ENCODE measurements at places on chromosomes 11 and 22.

- DNase-seq, result no peak
Measured at GRCh38 chr11:123573286-123573685, 81.1 kb downstream of the SCN3B start.

GRCh38 chr11:65524741-65525545, at the start of gene SCYL1:
SCYL1 (plus strand) TSS chr11:65525083; CDS start chr11:65525154, 71 bp downstream.
- DNase-seq, result peak; percentile 78

GRCh38 chr11:34161812-34162492, 56.5 kb downstream of the NAT10 start:
- DNase-seq, result no peak

- no peak for DNase-seq
Measured at GRCh38 chr22:27971926-27972325, 52.9 kb upstream of the PITPNB start.

- no peak for DNase-seq
Measured at GRCh38 chr11:124732230-124732629, 7.5 kb upstream of the NRGN start.

DNA sequence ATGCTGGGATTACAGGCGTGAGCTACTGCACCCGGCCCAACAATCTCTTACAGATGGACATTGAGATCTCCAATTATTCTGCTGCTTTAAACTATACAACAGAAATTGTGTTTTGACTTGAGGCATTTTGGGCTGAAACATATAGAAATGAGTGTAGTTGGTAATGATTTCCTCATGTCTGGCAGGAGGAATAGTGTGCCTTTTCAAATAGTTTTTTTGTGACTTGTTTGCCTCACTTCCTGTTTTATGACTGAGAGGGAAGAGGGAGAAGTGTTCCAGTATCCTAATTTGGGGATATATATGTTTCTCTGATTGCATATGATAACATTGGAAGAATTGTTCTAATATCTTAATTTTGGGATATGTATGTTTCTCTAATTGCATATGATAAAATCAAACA, 40.2 kb downstream of the EP300 start:
- no peak for DNase-seq

DNA sequence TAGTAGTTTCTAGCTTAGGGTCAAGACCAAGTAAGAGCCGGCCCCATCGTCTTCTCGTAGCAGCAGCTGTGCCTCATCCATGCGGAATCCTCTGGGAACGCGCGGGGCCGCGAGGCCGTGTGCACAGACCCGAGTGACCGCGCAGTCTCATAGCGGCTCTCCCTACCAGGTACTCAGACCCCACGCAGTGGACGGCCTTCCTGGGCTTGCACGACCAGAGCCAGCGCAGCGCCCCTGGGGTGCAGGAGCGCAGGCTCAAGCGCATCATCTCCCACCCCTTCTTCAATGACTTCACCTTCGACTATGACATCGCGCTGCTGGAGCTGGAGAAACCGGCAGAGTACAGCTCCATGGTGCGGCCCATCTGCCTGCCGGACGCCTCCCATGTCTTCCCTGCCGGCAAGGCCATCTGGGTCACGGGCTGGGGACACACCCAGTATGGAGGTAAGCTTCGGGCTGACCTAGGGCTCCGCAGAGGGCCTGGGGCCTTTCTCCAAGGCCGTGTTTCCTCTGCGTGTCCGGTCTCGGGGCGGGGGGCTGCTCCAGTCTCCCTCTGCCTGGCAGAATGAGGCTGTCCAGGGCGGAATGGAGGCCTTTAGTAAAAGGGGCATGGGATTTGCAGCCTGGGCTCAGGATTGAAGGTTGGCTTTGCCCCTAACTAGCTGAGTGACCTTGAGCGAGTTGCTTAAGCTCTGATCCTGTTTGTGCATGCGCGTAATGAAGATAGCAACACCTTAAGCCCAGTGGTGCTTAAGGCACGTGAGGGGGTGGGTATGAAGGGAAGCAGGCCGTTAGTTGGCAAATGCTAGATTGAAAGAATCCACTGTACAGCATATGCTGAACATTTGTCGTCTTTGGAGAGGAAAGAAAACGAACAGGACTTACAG, 48.9 kb downstream of the ST14 start:
- no peak for DNase-seq

DNA sequence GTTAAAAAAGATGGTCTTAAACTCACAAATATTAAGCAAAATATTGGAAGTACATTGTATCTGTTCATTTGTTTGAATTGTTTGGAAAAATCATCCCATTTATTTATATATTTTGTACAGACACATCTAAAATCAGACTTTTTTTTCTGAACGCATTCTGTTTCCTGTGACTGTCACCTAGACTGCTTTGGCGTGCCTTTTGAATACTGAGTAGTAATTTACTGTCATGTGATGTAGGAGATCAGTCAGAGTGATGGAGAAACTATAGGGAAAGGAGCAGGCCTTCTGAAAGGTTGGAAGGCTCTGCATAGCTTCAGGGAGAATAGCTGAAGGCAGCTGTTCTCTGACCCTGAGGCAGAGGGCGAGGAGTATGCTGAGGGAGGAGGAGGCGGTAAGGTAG, 452.0 kb upstream of the ARHGAP42 start:
- DNase-seq, result no peak

GRCh38 chr11:86129740-86130540, 61.1 kb upstream of the PICALM start:
- DNase-seq, result no peak

DNA sequence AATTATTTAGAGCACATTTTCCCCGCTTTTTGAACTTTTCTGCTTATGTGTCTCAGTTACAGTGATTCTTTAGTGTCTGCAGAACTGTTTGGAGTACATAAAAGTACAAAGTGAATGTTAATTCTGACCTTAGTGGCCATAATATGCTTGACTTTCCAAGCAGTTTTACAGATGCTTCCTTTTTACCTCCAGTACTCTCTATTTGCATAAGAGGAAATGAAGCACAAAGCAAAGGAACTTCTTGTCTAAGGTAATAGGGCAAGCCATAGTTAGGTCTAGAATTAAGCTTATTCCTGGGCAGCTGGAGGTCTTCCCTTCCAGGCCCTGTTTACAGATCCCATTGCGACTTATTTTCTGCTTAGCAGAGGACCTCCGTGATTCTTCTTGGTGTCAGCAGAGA, 3.6 kb downstream of the GTPBP1 start:
- no peak for DNase-seq

- no peak for DNase-seq
Measured at GRCh38 chr11:121439337-121439736, 12.8 kb upstream of the SORL1 start.

DNA sequence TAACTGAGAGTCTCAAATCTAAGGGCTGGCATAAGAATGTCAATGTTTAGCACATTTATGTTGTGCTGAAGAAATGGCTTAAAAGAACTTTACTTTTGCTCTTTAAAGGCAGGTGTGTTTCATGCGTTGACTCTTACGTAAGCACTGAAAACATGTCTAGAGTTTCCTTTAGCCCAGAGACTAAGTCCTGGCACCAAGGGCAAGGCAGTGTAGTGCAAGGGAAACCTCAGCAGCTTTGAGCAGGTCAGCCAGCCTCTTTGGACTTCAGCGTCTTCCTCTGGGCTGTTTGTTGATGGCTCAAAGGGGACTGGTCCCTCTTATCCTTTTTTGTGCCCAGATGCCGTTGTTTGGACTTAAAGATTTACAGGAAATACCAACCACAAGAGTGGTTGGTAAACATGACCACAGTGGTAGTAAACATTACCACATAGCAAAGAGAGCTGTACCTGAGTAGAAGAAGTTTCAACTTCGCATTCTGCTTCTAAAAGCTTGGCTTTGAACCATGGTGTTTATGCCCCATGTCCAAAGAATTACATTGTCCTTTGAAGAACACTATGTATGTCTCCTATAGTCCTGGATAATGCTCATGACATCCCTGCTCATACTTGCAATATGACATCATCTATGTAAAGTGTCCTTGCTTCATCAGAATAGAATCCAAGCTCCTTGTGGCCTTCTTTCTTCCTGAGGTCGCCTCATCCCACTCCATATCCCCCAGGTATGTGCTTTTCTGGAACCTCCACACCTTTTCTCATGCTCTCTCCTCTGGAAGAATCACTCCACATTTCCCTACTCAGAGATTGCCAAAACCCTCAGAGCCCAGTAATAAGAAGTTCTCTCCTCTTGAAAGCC, 23.5 kb downstream of the TENM4 start:
- no peak for DNase-seq

DNA sequence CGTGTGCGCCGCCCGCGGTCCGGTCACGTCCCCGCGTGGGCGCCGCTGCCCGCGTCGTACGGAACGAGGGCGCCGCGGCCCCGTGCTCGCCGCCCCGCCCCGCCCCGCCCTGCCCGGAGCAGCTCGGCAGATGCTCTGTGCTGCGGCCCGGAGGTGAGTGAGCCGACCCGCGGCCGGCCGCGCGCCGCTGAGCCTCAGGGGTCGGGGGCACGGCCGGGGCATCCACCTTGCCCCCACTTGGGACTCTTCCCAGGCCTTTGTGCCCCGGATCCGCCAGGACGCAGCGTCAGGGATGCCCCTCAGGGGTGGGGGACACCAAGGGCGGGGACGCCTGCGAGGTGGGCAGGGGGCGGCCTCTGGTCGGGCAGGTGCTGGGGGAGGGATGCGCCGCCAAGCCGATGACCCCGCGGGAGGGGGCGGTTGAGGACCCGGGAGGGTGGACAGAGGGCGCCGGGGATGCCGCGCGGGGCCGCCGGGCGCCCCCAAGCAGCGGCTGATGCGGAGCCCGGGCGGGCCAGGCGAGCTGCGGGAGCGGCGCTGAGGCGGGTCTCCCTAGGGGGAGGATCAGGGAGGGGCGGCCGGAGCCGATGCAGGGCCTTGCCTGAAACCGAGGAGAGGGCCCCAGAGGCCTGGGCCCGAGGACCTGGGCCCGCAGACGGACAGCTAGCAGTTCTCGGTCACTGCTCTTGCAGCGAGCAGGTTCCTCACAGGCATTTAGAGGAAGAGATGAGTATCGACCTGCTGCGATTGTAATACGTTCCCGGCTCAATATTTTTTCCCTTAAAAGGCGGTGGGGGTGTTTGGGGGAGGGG, at the start of gene GNAZ:
GNAZ (plus strand) TSS at position 102 of the 812 bp plus-strand sequence. CDS start 25,177 bp downstream, outside the sequence.
- peak; percentile 57 for DNase-seq

DNA sequence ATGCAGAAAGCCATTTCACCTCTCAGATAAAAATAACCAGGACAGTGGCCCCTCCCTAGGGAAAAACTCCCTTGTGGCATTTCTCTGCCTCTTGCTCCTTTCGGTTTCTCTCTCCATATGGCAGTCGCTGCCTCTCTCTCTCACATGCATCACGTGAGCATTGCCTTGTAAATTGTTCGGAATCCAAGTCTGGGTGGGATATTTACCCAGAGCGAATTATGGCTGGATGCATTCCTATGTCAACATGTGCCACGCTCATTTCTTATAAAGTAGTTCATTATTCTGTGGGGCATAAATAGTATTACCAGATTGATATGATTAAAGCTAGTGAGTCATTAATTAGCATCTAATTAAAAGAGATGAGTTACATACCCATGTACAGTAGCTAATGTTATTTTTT, 392.9 kb downstream of the INSC start:
- no peak for DNase-seq

GRCh38 chr11:47394322-47395222, 13.8 kb upstream of the SLC39A13 start:
- DNase-seq, result peak; percentile 56

DNA sequence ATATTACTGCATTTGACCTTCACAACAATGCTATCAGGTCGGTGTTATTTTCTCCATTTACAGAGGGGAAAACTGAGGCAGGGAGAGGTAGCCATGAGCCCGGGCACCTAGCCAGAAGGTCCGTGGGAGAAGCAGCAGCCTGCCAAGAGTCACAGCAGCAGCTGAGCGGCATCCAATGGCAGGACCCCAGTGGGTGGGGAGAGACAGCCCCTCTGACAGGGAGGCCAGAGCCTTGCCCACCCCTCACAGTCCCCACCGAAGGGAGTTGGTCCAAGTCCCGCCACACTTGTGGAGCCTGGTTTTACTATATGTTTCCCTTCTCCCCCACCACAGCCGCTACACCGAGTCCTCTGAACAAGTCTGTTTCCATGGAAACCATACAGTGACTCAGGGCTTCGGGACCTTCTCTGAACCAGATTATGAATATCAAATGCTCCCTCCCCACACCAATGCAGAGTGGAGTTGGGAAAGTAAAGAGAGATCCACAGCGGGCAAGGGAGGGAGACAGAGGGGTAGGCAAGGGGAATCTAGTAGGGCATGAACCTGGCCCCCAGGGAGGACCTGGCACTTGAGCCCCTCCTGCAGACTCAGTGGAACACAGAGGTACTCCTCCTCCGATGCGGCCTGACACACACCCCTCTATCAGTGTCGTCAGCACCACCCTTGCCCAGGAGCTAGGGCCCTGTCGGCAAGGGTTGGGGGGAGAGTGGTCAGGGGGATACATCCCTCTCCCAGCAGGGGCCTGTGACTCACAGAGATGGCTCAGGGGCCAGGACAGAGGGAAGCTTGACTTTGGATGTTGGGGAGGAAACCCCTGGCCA, 2.5 kb downstream of the CHST1 start:
- no peak for DNase-seq

DNA sequence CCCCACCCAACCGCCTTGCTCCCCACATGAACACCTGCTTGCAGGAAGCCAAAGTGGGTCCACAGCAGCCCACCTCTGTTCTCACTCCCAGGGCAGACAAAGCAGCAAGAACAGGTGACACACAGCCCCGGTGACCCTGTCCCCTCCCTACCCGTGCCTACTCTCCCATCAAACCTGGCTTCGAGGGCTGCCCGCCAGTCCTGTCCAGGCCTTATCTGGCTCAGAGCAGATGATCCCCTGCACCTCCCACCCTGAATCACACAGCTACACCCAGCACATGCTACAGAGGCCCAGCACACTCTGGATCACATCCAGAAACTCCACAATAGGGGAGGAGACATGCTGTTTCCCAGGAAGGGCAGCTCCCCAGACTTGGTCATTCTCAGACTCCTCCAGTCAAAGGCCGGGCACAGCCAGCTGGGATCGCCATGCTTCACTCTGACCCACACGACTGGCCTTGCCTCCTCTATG, 6.2 kb upstream of the RGL4 start:
- no peak for DNase-seq

GRCh38 chr11:121596195-121597155, 143.7 kb upstream of the SORL1-AS1 start:
- no peak for DNase-seq

DNA sequence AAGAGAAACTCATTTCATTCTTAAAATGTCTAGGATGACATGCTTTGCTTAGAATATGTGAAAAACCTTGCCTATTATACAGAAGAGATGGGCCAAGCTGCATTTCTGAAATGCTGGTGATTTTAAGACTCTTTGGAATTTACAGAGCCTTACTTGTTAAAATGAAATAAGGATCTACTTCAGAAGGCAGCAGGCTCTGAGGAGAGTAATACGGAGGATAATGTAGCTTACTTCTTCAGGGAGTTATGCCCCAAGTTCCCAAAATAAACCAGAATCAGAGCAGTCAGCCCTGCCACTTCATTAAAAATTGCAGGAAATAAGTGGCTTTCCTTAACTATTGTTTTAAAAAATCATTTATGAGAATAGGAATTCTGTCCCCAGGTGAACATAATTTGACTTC, 1000.3 kb upstream of the RAG2 start:
- DNase-seq, result no peak
